NCI-H526 (cell line): ENCODE measurements at places on chromosomes 1 and 21.
A peak's percentile ranks its signal among the peaks of the same experiment; 100 is the strongest.

GRCh38 chr1:212938846-212939245, 11.5 kb upstream of the VASH2 start:
- no peak for DNase-seq

DNA sequence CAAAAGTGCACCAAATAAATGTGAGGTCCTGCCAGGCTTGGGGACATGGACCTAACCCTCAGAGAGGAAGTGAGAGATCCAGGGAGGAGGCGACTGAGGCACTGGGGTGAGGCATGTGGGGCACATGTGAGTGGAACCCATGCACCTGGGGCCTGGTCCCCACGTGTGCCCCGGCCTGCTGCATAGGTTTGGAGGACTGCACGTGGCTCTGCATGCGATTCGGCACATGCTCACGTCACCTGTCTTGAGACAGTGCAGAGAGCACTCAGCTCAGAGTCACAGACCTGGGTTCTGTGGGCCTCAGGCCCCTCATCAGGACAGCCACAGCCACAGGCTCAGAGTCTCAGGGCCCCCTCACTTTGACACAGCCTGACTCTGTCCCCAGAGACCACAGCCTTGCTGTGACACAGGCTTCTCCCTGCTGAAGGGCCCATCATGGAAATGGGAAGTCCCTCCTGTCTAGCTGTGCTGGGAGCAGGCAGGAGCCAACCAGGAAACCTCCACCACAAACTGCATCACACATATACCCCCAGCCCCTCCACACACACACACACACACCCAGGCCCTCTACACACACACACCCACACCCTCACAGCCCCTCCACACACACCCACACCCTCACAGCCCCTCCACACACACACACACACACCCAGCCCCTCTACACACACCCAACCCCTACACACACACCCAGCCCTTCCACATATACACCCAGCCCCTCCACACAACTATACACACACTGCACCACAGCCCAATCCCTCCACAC, 48.2 kb downstream of the SLC9A1 start:
- DNase-seq, result no peak

DNA sequence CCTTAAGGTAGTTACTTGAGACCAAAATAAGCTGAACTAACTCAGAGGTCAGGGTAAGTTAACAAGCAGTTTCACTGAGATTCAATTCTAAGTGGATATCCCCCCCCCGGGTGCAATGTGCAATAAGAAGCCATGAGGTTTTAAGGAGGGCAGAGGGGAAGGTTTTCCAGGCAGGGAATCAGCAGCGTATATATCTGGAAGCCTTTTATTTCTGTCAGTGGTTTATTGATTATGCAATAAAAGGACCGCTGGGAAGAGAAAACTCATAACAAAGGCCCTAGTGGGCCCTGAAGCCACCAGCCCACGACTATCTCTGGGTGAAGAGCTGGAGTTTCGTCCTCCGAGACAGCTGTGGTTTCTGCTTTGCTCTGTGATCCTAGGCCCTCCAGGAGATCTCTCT, 53.1 kb upstream of the CTPS1 start:
- DNase-seq, result no peak

- DNase-seq, result peak; percentile 39
Measured at GRCh38 chr1:52601991-52602855, at the start of gene GPX7. TSS of gene GPX7 (plus strand) at chr1:52602371. CDS start at chr1:52602410, 39 bp downstream.

DNA sequence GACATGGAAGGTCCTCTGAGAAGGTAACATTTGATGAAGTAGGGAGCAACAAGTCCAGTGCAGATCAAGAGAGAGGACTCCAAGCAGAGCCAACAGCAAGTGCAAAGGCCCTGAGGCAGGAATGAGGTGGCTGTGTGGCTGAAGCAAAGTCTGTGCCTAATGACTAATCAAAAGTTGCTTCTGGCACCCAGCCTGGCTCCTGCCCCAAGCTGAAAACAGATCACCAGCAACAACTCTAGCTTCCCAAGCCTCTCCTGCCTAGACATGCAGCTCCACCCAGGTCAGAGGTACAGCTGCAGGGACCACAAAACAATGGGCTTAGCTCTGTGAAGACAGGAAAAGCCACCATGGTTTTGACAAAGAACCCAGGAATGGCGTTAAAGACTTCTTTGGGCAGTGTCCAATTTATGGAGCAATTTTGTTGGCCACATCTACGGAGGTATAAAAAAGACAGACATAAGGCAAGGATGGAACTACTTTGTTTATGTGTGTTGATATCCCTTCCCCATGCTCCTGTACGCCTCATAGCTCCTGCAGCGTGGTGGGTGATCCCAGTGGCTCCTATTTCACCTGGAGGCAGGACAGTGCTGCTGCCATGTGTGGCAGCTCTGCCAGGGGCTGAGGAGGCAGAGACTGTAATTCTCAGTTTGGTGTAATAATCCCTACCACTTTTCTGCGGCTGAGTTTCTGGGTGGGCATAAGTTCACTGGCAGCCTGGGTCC, 26.4 kb upstream of the IGSF3 start:
- DNase-seq, result no peak

DNA sequence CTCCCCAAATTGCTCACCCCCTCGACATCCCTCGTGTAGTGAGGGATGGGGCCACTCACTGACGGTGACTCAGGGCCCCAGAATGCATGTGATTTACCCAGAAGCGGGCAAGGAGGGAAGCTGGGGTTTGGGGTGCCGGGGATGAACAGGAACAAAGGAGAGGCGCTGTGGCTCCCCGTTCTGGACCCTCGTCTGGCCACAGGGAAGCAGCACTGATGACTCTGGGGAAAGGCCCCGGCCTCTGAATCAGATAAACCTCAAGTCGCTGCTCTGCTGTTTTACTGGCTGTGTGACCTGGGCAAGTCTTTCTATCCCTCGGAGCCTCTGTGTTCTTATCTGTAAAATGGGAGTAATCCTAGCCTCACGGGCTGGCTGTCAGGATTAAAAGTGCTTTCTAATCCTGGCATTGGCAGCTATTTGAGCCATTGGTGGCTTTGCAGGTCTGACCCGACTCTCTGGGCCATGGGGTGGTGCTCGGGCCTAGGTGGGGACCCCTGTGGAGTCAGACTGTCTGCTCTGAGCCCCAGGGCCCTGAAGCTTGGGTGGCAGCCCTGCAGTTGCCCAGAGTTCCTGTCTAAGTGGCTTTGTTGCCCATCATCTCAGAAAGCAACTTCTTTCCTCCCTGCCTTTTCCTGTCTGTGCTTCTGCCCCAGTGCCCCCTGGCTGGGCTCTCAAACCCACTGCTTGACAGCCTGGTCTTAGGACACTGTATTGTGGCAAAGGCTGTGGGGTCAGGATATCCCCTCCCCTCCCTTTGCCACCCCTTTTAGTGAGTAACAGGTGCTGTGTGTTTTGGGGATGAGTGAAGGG, 5.5 kb downstream of the TNFRSF1B start:
- DNase-seq, result no peak

DNA sequence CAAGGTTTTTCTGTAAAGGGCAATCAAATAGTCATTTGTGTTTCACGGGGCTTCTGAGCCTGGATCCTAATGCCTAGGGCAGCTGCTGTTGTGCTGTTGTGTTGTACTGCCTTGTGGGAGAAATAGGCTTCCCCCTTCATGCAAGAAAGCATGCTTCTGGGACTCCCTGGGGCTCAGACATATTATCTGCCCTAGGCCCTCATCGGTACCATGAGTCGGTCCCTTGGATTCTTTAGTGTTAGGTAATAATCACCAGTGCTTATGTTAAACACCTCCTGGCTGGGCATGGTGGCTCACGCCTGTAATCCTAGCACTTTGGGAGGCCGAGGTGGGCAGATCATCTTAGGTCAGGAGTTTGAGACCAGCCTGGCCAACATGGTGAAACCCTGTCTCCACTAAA, 245.9 kb downstream of the TNR start:
- DNase-seq, result no peak

GRCh38 chr21:26079366-26079765, 91.2 kb downstream of the APP start:
- DNase-seq, result no peak

DNA sequence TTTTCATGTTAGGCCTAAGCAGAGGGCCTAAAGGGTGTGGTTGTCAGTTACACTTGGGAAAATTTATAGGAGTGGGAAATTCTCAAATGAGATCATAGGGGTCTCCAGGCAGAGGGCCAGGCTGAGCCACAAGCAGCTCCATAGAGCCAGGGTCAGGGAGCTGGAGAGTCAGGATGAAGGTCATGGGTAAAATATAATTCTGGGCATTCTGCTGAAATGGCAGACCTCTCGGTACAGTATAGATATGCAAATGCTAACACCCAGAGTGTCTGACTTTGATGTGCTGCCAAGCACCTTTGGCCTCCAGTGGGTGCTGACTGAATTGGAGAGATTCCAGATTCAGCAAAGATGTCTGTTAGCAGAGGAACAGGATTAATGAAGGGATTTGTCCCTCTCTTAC, 40.1 kb downstream of the DNM3 start:
- peak; percentile 73 for DNase-seq

DNA sequence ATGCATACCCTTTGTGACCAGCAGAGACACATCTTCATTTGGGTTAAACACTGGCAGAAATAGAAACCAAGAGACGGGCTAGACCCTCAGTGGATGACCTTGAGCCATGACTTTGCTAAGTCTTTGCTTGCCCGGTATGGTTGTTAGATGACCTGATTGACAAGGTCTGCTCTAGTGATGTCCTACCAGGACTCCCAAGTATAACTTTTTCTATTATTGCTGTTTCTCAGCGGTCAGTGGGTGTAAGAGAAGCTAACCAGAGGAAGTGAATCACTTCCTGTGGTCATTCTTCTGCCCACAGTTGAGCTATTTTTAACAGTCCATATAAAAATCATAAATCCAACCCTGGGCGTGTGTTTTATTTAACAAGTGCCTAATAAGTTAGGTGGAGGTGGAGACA, 126.2 kb upstream of the ETS2 start:
- no peak for DNase-seq

- DNase-seq, result no peak
Measured at GRCh38 chr1:7187112-7187493, 401.8 kb downstream of the CAMTA1 start.

- no peak for DNase-seq
Measured at GRCh38 chr21:38956007-38956406, 150.3 kb downstream of the ETS2 start.

- DNase-seq, result no peak
Measured at GRCh38 chr21:36454093-36454531, 25.8 kb downstream of the CLDN14 start.

DNA sequence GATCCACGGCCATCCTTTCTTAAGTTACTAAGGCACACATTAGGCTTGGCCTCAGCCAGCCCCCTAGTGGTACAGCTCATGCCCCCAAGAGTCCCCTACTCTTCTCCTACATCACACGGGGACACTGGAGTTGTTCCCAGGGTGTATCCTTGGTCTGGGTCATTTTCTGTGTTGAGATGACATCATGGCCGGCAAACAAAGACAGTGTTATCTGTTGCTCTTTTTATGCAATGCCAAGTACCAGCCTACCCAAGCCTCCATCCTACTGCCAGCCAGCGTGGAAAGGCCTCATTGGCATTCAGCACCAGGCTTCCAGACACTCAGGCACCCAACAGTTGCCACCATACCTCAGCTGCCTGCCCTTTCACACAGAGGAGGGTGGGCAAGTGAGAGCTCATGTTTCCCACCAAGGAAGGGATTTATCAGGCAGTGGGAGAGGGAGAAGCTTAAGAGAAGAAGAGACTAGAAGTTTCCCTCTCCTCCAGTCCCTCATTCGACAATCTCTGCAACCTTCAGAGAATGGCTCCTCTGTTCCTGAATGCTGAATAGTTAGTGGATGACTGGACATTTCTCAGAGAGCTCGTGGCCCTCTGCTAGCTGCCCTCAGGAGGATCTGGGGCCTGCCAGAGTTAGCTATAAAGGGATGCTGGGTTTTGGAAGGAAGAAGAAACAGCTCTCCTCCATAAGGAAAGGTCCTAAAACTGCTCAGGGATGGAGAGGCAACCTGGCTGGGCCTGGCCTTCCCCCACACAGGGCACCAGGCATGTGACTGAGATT, 17.7 kb downstream of the CBR1 start:
- DNase-seq, result no peak

DNA sequence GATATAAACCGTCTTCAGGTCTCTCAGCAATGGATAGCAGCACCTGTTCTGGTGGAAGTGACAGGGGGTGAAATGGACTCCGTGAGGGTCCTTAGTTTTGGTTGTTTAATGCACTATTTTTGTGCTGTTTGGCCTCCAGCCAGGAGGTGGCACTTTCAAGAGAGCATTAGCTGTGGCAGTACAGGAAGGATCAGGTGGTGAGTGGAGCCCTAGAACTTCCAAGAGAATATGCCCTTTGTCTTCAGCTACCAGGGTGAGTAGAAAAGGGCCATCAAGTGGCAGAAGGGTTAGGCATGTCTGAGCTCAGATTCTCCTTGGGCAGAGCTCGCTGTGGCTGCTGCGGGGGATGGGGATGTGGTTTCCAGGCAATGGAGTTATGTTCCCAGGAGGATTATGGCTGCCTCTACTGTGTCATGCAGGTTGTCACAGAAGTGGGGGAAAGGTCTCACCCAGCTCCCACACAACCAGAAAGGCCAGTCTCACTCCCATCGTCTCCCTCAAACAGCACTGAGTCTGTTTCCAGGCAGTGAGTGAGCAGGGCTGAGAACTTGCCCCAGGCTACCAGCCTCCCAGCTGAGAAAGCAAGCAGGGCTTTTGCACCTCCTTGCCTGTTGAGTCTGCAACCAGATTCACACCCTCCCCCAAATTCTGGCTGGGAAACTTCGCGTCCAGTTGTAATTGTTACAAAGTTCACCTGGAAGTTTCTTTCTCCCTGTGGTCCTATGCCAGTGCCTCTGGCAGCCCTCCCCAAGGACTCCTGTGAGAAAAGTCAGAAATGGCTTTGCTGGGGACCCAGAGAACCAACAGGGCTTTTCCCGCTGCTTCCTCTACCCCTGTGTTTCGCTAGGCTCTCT, 39.1 kb upstream of the TTLL7 start:
- DNase-seq, result no peak

DNA sequence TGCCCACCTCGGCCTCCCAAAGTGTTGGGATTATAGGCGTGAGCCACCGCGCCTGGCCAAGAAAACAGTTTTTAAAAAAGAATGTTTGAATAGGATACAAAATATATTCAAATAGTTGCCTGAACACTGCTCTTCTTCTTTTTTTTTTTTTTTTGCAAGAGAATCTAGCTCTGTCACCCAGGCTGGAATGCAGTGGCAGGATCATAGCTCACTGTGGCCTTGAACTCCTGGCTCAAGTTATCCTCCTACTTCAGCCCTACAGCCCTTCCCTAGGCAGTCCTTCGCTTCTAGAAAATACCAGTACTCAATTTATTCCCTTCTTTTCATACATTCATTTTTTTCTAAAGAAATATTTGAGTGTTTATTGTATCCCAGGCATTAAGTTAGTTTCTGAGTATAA, 67.9 kb downstream of the OSBPL9 start:
- no peak for DNase-seq

- no peak for DNase-seq
Measured at GRCh38 chr1:235702412-235702811, 52.8 kb upstream of the GNG4 start.

DNA sequence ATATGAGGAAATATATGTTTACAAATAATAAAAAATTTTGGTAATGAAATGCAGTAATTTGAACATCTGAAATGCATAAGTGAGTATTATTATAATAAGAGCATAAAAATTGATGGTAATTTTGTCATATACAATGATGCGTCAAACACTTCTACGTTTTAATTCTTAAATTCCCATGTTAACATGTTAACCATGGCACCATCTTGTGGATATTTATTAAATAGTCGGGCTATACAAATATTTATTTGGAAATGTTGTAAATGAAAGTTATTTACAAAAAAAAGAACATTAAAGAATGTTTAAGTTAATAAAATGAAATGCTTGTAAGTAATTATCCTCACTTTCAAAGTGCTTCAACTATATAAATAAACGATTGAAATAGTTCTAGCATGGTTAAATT, 57.2 kb upstream of the C1orf185 start:
- DNase-seq, result no peak

GRCh38 chr1:159015440-159015909, 5.8 kb downstream of the IFI16 start:
- no peak for DNase-seq
